ENCODE measurements at places on chromosomes 7 and 10.

- DNase-seq, result peak; percentile 88
Measured at GRCh38 chr10:14476641-14477407, 146.1 kb upstream of the FRMD4A start.

GRCh38 chr10:70066190-70066589 lies 13.5 kb downstream of the MACROH2A2 start:
- DNase-seq, result no peak

- DNase-seq, result no peak
Measured at GRCh38 chr10:83539528-83540308, 599.6 kb upstream of the GHITM start.

DNA sequence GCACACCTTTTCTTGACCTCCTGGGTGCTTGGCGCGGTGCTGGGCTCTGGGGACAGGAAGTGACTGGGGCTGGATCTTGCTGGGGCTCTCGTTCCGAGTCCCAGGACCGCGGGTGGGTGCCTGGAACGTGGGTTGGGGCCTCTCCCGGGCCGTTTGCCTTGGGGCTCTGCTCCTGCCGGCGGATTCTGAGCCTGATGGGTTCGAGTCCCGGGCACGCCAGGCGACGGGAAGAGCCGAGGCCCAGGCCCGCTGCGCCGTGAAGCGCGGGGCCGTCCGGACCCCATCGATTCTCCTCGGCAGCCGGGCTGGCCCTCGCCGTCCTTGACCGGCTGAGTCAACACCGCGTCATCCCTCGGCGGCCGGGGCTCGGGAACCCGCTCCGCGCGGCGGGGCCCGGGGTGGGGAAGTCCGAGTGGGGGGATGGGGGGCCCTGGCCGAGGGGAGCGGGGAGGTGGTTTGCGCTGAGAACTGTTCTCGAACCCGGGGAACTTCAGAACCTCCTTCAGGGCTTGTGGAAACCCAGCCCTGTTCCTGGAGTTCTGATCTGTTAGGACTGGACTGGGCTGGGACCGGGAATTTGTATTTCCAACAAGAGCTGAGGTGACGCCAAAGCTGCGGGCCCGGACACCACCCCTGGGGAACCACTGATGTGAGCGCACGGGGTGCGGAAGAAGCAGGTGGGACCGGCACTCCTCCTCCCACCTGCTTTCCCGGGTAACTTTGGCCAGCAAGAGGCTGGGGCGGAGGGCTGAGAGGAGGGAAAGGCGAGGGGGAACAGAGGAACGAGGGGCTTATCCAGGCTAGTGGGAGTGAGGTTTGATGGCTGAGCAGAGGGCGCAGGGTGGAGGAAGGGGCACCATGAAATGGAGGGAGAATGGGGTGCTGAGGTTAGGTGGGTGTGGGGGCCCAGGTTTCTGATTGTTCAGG lies 6.2 kb downstream of the HHEX start:
- DNase-seq, result no peak

DNA sequence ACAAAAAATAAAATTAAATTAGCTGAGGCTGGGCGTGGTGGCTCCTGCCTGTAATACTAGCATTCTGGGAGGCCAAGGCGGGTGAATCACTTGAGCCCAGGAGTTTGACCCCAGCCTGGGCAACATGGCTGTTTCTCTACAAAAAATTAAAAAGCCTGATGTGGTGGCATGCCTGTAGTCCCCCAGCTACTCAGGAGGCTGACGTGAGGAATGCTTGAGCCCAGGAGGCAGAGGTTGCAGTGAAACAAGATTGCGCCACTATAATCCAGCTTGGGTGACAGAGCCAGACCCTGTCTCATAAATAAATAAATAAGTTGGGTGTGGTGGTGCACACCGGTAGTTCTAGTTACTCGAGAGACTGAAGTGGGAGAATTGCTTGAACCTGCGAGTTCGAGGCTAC lies 65.1 kb downstream of the GNA12 start:
- no peak for DNase-seq

- no peak for DNase-seq
Measured at GRCh38 chr7:106065575-106066500, 46.3 kb downstream of the SYPL1 start.

GRCh38 chr10:10772411-10772810 lies 245.3 kb upstream of the CELF2 start:
- DNase-seq, result no peak

DNA sequence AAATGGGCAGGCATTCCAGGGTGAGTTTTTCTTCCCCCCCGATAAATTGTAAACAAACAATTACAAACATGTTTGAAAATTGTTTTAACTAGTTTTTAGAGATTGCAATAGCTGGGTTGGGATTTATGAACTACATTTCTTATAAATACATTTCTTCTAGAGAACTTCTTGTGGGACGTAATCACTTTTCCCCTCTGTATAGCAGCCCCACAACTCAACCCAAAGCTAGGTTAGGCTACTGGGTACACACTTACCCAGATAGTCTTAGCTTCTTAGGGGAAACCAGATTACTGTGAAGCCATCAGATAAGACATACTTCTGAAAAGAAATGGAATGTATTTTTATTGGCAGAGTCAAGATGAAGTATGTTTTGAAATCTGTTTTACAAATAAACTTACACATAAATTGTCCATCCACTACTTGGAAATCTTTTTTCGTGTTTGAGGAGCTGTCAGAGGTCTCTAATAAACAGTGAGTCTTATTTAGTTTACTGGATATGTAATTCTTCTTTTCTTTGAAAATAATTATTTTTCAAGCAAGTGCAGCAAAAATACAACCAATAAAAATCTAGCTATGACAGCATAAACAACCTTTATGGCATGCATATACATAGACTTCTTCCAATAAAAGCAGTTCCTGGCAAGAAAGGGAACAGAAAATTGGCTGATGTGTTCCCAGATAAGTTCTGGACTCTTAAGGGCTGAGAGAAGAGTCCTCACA lies 8.0 kb upstream of the GLRX3 start:
- no peak for DNase-seq

DNA sequence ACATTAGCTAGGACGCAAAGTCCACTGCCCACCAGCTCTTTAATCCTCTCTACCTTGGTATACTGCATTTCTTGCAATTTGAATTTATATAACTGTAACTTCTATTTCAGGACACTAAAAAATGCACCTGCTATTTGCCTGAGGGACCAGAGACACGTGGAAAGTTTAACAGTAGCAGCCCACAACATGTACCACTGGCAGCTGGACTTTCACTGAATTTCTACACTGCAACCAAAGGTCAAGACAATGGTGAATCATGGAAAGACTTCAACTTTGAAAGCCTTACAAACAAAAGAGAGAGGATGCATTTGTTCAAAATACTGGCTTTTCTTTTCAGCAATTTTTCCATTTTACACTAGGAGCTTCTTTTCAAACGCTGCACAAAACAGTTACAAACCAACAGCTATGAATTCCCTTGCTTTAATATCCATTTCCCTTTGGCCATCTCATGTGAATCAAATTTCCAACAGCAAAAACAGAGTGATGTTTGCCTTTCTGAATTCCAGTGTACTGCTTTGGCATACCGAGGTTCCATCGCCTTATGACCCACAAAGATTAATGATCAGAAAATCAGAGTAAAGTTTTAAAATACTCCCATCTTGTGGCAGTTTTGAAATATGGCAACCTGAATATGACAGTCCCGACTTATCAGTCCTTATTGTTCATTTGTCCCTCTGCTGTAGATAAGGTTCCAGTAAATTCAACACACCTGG lies 29.9 kb upstream of the HNRNPH3 start:
- peak; percentile 12 for DNase-seq

DNA sequence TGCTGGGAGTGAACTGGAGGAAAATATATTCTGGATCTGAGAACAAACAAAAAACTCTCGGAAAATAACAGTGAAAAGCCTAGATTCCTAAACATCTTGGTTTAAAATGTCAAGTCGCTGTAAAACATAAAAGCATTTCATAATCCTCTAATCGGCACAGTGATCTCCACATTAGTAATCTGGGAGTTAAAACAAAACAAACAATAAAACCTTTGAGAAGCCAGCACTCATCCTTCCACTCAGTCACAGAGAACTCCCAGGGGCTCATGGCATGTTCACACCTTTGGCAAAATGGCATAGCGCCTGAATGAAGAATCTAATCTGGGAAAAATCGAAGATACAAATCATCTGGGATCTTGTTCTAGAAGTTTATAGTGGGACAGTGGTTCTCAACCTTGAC lies 24.1 kb upstream of the HPS1 start:
- no peak for DNase-seq

DNA sequence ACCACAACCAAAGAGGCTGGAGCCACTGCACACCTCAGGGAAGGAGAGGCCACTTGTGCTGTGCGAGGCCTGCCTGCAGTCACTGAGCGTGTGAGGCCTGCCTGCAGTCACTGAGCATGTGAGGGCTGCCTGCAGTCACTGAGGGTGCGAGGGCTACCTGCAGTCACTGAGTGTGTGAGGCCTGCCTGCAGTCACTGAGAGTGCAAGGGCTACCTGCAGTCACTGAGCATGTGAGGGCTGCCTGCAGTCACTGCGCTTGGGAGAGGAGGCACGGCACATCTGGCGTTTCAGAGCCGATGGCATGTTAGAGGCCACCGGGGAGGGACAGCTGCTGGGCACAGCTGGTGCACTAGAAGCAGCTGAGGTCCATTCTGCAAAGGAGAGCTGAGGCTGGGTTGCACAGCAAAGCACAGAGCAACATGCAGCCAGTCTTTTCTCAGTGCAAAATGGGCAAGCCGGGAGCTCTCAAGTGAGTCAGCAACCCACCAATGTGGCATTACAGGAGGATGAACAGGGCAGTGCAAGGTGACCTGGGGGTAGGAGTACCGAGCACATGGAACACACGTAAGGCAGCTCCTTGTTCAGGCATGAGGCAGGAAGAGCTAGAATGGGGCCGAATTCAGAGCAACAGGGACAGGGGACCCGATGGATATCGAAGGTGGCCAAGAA lies 540.1 kb downstream of the PTPRN2 start:
- no peak for DNase-seq

GRCh38 chr10:104297697-104298660 lies 29.0 kb downstream of the GSTO2 start:
- no peak for DNase-seq

DNA sequence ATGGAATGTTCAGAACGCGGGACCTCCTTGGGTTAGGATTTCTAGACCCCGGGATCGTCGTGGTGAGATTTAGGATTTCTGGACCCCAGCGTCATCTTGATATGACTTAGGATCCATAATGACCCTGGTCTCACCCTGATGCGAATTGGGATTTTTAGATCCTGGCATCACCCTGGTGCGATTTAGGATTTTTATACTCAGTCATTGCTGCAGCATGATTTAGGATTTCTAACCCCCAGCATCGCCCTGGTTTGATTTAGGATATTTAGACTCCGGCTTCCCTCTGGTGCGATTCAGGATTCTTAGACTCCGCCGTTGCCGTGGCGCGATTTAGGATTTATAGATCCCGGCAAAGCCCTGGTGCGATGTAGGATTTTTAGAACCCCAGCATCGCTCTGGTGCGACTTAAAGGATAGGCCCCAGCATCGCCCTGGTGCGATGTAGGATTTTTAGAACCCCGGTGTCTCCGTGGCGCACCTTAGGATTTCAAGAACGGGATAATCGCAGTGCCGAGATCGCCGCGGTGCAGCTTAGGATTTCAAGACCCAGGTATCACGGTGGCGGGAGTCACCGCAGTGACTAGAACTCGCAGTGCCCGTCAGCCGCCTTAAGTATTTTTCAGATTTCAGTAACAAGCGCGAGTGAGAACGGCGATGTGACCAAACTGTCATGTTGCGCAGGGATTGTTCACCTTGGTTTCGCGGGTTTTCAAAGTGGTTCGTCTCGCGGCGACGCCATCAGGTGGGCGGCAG lies 814 bp downstream of the MEST start:
- DNase-seq, result no peak

DNA sequence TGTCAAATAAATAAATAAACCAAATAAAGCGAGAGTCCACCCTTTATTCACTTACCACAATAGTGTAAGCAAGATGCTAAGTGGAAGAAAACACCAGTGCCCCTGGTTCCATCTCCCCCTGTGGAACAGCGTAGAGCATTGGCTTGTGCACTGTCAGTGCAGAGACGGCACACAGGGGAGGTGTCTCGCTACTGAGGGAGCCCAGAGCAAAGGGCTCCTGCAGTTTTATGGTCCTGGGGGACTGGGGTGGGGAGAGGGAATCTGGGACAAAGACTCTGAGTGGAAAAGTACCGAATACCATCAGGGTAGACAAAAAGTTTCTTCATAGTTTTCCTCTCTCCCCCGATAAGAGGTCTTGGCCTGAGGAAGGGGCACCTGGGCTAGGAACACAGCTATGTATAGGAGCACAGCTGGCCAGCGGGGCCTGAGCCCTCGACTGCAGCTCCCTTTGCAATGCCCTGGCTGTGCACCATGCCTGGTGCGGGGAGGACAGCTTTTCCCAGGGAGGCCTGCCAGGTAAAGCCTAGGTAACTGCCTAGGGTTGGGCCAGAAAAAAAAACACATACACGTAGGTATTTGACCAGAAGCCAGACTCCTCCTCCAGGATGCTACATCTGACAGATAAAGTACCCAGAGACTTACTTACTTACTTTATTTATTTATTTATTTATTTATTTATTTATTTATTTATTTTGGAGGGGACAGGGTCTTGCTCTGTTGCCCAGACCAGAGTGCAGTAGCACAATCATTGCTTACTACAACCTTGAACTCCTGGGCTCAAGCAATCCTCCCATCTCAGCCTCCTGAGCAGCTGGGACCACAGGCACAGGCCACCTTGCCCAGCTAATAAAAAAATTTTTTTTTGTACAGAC lies 88.8 kb upstream of the KIF5B start:
- DNase-seq, result no peak

DNA sequence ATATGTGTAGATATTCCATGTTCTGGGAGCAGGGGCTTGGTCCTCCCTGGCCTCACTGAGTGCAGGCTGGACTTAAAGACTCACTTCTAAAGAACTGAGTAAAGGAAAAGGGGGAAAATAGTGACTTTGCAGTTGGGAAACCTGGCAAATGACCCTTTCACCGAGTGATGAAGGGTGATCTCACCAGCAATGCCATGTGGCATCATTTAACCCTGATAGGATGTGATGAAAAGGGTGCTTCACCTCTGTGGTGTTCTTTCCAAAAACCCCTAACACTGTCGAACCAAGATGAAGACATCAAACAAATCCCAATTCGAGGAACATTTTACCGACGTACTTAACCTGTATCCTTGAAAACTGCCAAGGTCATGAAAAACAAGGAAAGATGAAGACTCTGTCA lies 71.9 kb downstream of the AOAH start:
- no peak for DNase-seq

All from HS-27A (cell line).